ENCODE measurements at places on chromosomes 4 and X. TPM values are rescaled to one million over a fixed set of nuclear protein-coding genes. Genes with fewer than 3 reads are reported as not detected.

Gene RNF212
- total RNA-seq, result 2.0 TPM

Gene GAGE12E
- not detected for total RNA-seq

Gene SYN1
- total RNA-seq, result 0.57 TPM

Gene CETN2
- 11.6 TPM for total RNA-seq

Gene NUP62CL
- 1.2 TPM for total RNA-seq

Gene SOWAHD
- 1.4 TPM for total RNA-seq

Gene ZCCHC4
- 11.4 TPM for total RNA-seq

Gene ADH6
- not detected for total RNA-seq

Gene MAGED2
- 48.8 TPM for total RNA-seq

Gene HSFX4
- total RNA-seq, result not detected

Gene BTC
- not detected for total RNA-seq

Gene FAAH2
- total RNA-seq, result not detected

Gene NXF2B
- total RNA-seq, result not detected

Gene CSAG2
- total RNA-seq, result not detected

Gene MXD4
- total RNA-seq, result 5.9 TPM

Gene CENPVL2
- not detected for total RNA-seq

Gene UGT8
- not detected for total RNA-seq

Gene HTRA3
- total RNA-seq, result not detected

Gene DCAF4L1
- total RNA-seq, result 0.21 TPM

Gene SH3D19
- not detected for total RNA-seq

Gene SLC10A7
- 14.2 TPM for total RNA-seq

Gene TEX13B
- total RNA-seq, result not detected

Gene TBC1D19
- total RNA-seq, result 4.7 TPM

Gene BST1
- 0.71 TPM for total RNA-seq

Gene ASMT
- 0.29 TPM for total RNA-seq

Gene APOOL
- 11.6 TPM for total RNA-seq

Gene ARHGAP4
- 324 TPM for total RNA-seq

Gene WDR17
- 0.37 TPM for total RNA-seq

Gene SLITRK2
- total RNA-seq, result not detected

Gene TMEM271
- total RNA-seq, result not detected

Gene SPACA5
- not detected for total RNA-seq

Gene SMIM31
- not detected for total RNA-seq

Gene SLC39A8
- 79.6 TPM for total RNA-seq

Gene ADH1B
- not detected for total RNA-seq

Gene C1GALT1C1
- 21.9 TPM for total RNA-seq

Gene TLR8
- total RNA-seq, result not detected

Gene EMCN
- not detected for total RNA-seq

Gene CCDC120
- total RNA-seq, result 5.4 TPM

Gene FGF13
- total RNA-seq, result not detected

Gene TCEANC
- 4.1 TPM for total RNA-seq

Gene MAGEA12
- not detected for total RNA-seq

Gene KIAA1210
- not detected for total RNA-seq

Gene SEC24B
- total RNA-seq, result 22.9 TPM

Gene PLAC8
- total RNA-seq, result 198 TPM

Gene CLDN2
- total RNA-seq, result not detected

Gene SGMS2
- total RNA-seq, result not detected

Gene ZNF630
- total RNA-seq, result 0.99 TPM

Gene MAGEA8
- total RNA-seq, result not detected

Gene NLGN3
- total RNA-seq, result 0.83 TPM

Gene PDZD11
- total RNA-seq, result 39.7 TPM

Gene GRIA3
- total RNA-seq, result not detected

Gene CASP6
- total RNA-seq, result 24.1 TPM

Gene PDE6B
- total RNA-seq, result 16.1 TPM

Gene DIPK2B
- total RNA-seq, result not detected

Gene CLDN22
- total RNA-seq, result not detected

Gene AWAT2
- not detected for total RNA-seq
